Esophagus squamous epithelium (tissue), 5 donors: ENCODE measurements at places on chromosomes 7 and 10.

DNA sequence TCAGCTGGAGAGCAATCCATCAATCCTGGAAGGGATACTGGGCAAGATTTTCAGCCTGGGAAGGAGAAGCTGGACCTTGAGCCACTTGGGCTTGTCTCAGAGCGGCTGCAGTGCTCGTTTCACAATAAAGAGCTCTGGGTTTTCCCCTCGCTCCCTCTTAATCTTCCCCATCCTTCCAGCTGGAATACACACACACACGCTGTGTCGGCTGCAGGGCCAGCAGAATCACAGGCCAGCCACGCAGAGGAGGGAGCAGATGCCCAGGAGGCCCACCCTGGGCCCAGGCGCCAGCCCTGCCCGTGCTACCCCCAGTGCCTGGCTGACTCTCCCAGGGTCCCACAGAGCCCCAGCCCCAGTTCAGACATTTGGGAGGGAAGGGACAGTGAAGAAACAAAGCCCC, 255.1 kb downstream of the TNS3 start:
- peaks cover 40% of the 10 kb centered on the region for H3K4me1 ChIP-seq
- H3K27me3 ChIP-seq: no peaks in the 10 kb centered on the region
- no peak for DNase-seq

- H3K4me3 ChIP-seq: no peak overlapping the region
- H3K36me3 ChIP-seq: no peaks in the 10 kb centered on the region
- peaks cover 4% of the 10 kb centered on the region for H3K4me1 ChIP-seq
- no peaks in the 10 kb centered on the region for H3K27me3 ChIP-seq
Observed at GRCh38 chr10:130018265-130018664, 54.2 kb upstream of the EBF3 start.

GRCh38 chr7:1535100-1535458, 4.6 kb downstream of the MAFK start:
- peaks cover 80% of the 10 kb centered on the region for H3K4me1 ChIP-seq
- DNase-seq: no peak
- no peaks in the 10 kb centered on the region for H3K27me3 ChIP-seq
- no peak overlapping the region for H3K4me3 ChIP-seq
- no peak overlapping the region for H3K27ac ChIP-seq

GRCh38 chr7:69412331-69413146, 185.7 kb upstream of the AUTS2 start:
- H3K27ac ChIP-seq: no peak overlapping the region
- no peak overlapping the region for H3K4me3 ChIP-seq
- H3K36me3 ChIP-seq: no peaks in the 10 kb centered on the region
- H3K4me1 ChIP-seq: no peaks in the 10 kb centered on the region
- no peak for DNase-seq

DNA sequence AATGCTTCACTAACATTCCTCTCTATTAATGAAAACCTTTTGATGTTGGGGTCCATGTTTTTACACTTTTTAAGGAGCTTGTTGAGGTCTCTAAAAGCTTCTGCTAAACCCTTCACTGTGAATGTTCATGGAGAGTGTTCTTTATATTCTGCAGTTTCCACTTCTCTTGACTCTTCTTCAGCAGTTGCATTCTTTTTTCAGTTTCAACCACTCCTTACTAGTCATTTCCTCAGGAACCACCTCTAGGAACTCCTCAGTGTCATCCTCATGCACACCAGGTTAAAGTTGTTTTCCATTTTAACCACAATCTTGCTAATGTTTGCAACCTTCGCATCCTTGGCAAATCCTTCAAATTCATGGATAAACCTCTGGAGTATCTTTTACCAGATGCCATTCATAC, 821.6 kb downstream of the ANKRD7 start:
- no peak overlapping the region for H3K27ac ChIP-seq
- no peaks in the 10 kb centered on the region for H3K36me3 ChIP-seq
- H3K4me1 ChIP-seq: no peaks in the 10 kb centered on the region
- no peak overlapping the region for H3K4me3 ChIP-seq
- no peaks in the 10 kb centered on the region for H3K27me3 ChIP-seq

DNA sequence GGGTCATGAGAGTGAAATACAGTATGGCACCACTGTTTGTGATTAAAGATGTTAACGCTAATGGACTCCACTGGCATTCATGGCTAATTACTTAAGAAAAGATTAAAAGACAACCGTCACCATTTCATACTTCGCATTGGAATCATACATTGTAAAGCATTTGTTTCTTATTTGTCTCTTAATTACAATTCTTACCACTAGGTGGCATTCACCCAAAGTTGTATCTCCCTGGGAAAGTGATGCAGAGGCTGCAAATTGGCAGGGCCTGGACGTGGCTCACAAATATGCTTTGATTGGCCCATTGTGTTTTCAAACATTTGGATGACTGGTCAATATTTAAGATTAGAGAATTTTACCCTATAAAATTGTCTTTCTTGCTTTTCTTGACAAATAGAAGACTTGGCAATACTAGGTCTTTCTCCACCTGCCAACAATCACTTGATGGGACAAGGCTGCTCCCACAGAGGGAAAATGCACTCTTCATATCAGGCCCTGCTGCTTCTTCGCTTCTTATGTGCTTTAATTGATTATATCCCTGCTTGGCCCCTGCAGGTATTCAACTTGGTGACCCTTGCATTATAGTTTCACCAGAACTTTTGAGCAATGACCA, 72.1 kb upstream of the STARD3NL start:
- no peaks in the 10 kb centered on the region for H3K4me1 ChIP-seq
- no peak overlapping the region for H3K4me3 ChIP-seq
- H3K27me3 ChIP-seq: no peaks in the 10 kb centered on the region
- no peak overlapping the region for H3K27ac ChIP-seq

DNA sequence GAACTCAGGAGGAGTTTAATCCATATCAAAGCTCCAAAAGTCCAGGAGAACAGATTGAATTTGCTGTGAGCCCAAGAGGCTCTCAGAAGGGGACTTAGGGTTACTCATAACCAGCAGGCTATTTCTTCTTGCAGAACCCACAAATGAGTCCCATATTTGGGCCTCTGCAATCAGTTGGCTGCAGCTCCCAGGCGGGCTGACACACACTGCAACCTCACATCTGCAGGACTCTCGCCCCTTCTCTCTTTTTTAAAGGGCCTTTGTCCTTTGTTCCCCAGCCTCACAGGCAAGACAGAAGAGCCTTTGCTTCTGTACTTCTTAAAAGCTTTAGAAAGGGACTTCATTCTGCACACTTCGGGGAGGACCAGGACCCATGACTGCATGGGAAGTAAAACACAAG, 26.7 kb downstream of the CREB3L2 start:
- H3K4me3 ChIP-seq: no peak overlapping the region
- H3K27me3 ChIP-seq: no peaks in the 10 kb centered on the region
- peaks cover 30% of the 10 kb centered on the region for H3K4me1 ChIP-seq
- H3K27ac ChIP-seq: peak overlapping the region; percentile 43
- no peaks in the 10 kb centered on the region for H3K36me3 ChIP-seq
- DNase-seq: no peak

DNA sequence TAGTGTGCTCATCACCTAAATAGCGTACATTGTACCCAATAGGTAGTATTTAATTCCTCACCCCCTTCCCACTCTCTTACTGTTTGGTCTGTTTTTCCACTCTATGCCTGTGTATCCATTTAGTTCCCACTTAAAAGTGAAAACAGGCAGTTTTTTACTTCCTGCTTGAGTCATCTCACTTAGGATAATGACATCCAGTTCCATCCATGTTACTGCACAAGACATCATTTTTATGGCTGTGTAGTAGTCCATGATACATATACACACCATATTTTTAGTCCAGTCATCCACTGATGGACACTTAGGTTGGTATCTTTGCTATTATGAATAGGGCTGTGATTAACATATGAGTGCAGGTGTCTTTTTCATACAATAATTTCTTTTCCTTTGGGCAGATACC, 10.1 kb downstream of the STK17A start:
- no peak overlapping the region for H3K27ac ChIP-seq
- DNase-seq: no peak
- no peak overlapping the region for H3K4me3 ChIP-seq
- no peaks in the 10 kb centered on the region for H3K4me1 ChIP-seq
- no peaks in the 10 kb centered on the region for H3K27me3 ChIP-seq

- no peak overlapping the region for H3K27ac ChIP-seq
- H3K36me3 ChIP-seq: no peaks in the 10 kb centered on the region
- H3K4me3 ChIP-seq: no peak overlapping the region
- no peak for DNase-seq
Observed at GRCh38 chr7:141691540-141691939, 10.4 kb downstream of the DENND11 start.

GRCh38 chr10:57320416-57320815, 947.3 kb downstream of the IPMK start:
- no peak overlapping the region for H3K27ac ChIP-seq
- H3K27me3 ChIP-seq: no peaks in the 10 kb centered on the region
- no peaks in the 10 kb centered on the region for H3K36me3 ChIP-seq

DNA sequence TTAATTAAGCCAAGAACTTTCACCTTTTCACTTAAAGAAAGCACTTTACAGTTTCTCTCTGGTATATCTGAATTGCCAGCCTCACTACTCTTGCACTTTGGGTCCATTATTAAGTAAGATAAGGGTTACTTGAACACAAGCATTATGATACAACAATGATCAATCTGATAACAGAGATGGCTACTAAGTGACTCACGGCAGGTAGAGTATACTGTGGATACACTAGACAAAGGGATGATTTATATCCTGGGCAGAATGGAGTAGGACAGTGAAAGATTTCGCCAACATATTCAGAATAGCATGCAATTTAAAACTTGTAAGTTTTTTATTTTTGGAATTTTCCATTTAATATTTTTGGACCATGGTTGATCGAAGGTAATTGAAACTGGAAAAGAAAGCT, 34.3 kb upstream of the ITGB8 start:
- H3K36me3 ChIP-seq: no peaks in the 10 kb centered on the region
- DNase-seq: no peak
- H3K27me3 ChIP-seq: no peaks in the 10 kb centered on the region
- no peak overlapping the region for H3K27ac ChIP-seq
- no peaks in the 10 kb centered on the region for H3K4me1 ChIP-seq
- H3K4me3 ChIP-seq: no peak overlapping the region

- H3K36me3 ChIP-seq: no peaks in the 10 kb centered on the region
- H3K4me3 ChIP-seq: no peak overlapping the region
- DNase-seq: no peak
- H3K27ac ChIP-seq: no peak overlapping the region
- H3K27me3 ChIP-seq: no peaks in the 10 kb centered on the region
Observed at GRCh38 chr7:51340936-51341335, 24.3 kb upstream of the COBL start.

GRCh38 chr10:129426606-129427005, 40.4 kb upstream of the MGMT start:
- no peaks in the 10 kb centered on the region for H3K4me1 ChIP-seq
- no peaks in the 10 kb centered on the region for H3K36me3 ChIP-seq
- DNase-seq: no peak
- H3K27me3 ChIP-seq: no peaks in the 10 kb centered on the region
- H3K27ac ChIP-seq: no peak overlapping the region
- no peak overlapping the region for H3K4me3 ChIP-seq

DNA sequence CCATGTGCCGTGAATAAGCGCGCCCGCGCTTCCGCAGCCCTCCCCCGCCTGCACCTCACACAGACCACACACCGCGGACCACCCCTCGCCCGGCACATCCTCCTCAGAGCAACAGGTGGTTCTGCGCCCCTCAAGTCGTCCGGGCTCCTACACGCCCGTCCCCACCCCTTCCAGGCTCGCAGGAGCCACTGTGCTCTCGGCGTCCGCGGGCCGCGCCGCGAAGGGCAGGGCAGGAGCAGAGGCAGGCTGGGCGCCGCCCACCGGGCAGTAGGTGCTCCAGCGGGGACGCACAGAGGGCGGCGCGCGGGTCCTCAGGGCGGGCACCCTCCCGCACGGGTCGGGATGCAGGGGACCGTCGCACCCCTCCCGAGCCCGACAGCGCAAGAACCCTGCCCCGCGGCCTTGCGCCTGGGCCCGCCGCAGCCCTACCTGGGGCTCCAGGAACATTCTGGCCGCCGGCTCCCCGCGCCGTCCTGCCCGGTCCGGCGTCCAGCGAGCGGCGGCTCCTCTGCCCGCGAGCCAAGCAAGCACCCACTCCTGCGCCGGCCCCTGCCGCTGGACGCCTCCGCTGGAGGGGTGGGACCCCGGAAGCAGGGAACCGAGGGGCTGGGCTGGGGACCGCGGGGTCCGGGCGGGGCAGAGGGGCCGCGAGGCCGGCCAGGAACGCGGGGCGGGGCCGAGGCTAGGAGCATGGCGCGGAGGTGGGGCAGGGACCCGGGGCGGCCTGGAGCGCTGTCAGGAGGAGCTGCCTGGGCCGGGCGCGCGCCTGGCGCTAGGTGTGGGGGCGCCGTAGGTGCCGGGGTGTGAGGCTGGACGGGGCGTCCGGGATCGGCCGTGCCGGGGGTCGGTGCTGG, 37.4 kb downstream of the RASGEF1A start:
- H3K4me1 ChIP-seq: peaks cover 12% of the 10 kb centered on the region
- peak overlapping the region; percentile 23 for H3K4me3 ChIP-seq
- H3K27ac ChIP-seq: no peak overlapping the region
- no peaks in the 10 kb centered on the region for H3K36me3 ChIP-seq

DNA sequence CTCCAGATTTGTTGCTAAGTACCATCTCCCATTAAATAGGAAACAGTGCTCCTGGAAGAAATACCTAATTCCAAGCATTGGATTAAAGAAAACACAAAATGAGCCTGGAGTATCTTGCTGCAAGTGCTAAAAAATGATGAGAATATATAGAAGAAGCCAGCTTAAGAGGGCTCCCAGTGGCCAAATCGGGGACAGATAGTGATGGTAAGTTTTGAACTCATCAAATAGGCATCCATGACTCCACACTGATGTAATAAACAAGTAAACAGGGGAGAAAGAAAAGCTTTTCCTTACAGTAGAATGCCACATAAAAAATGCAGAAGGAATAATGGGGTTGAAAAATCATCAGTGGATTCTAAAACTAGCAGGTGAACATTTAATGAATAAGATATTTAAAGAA, 72.4 kb downstream of the CTTNBP2 start:
- no peaks in the 10 kb centered on the region for H3K36me3 ChIP-seq
- no peak for DNase-seq
- H3K27me3 ChIP-seq: no peaks in the 10 kb centered on the region
- no peak overlapping the region for H3K27ac ChIP-seq
- no peak overlapping the region for H3K4me3 ChIP-seq

- no peaks in the 10 kb centered on the region for H3K27me3 ChIP-seq
- H3K36me3 ChIP-seq: no peaks in the 10 kb centered on the region
- H3K27ac ChIP-seq: no peak overlapping the region
- no peaks in the 10 kb centered on the region for H3K4me1 ChIP-seq
- no peak for DNase-seq
Observed at GRCh38 chr7:22872096-22872807, 49.6 kb upstream of the TOMM7 start.

- H3K27me3 ChIP-seq: no peaks in the 10 kb centered on the region
- H3K4me1 ChIP-seq: no peaks in the 10 kb centered on the region
- H3K27ac ChIP-seq: no peak overlapping the region
- H3K36me3 ChIP-seq: no peaks in the 10 kb centered on the region
Observed at GRCh38 chr10:4382811-4383210, 443.2 kb upstream of the AKR1E2 start.
